ENCODE measurements at places on chromosomes 4 and X.

DNA sequence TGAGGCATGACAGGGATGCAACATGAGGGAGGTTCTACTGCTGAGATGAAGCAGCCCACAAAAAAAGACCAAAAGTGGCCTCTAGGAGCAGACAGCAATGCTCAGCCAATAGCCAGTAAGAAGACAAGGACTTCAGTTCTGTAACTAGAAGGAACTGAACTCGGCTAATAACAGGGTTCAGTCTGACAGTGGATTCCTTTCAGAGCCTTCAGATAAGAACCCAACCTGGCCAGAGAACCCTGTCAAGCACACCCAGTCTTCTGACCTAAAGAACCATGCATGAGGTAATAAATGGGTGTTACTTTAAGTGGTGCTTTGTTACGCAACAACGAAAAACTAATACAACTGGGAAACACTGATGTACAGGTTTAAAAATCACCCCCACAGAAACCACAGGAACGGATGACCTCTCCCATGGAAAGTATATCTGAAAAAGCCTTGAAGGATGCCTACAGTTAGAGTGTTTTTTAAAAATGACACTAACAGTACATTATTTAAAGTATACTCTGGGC is 94.6 kb downstream of the PAPSS1 start:
- no peak for DNase-seq

GRCh38 chr4:4820261-4820660 is 39.2 kb upstream of the MSX1 start:
- no peak for DNase-seq

DNA sequence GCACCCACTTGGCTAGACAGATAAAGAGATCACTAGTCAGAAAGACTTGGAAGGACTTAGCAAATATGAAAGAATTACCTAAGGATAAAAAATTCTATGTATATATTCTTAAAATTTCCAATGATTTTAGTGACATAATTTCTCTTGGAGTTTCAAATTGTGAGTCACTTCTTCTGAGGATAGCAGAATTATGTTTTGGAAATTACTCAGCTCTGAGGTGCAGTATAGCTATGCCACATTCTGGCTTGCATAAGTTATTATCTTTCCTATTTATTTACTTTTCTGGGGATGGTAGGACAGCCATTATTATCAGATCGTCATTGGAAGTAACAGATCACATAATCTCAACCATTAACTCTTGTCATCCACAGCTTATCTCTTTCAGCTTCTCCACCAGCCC is 853.5 kb downstream of the TRIML1 start:
- no peak for DNase-seq

DNA sequence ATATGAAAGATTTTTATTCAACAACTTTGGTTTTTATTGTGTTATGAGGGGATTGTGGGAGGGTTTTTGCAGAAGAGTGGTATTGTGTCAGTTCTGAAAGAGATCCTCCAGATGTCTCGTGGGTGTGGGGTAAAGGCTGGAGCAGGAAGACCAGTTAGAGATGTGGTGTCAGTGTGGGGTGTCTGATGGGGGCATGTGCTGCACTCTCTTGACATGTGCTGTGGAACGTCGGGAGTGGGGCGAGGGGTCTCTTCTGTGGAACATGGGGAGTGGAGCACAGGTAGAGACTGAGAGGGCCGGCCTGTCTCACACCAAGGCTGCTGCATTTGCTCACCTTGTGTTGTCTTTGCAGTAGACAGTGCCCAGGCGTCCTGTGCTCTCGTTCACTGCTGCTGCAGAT is 37.6 kb downstream of the FAM193A start:
- no peak for DNase-seq

DNA sequence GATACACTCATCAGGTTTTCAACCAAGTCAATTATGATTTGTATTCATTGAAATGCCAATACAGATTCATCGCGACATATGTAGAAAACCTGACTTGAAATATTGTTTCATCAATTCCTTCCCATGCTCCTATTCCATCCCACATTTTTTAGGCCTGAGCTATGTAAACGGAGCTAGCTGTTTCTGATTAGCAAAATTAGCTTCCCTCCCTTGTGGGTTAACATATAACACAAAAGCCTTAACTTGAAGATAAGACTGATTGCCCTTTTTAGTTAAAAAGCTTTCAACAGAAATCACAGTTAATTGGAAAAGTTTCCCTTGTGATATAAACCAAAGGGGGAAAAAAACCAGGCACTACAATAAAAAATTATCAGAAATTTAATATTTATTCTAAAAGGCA is 32.8 kb upstream of the DCLK2 start:
- no peak for DNase-seq

DNA sequence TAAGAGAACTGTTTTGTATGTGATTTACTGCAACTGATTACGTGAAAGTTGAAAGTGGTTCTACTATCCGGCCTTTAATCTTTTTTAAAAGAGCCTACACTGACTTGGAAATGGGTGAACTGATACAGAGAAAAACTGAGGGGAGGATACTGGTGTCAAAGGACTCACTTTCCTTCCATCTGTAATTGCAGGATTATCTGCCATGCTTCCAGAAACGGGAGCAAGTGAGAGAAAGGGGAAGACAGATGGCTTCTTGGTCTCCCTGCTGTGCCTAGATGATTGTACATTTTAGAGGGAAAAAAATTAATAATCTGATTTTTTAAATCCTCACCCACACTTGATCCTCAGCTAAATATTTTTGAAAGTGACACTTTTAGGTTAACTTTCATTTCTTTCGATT is 88.3 kb upstream of the GRID2 start:
- DNase-seq, result no peak

DNA sequence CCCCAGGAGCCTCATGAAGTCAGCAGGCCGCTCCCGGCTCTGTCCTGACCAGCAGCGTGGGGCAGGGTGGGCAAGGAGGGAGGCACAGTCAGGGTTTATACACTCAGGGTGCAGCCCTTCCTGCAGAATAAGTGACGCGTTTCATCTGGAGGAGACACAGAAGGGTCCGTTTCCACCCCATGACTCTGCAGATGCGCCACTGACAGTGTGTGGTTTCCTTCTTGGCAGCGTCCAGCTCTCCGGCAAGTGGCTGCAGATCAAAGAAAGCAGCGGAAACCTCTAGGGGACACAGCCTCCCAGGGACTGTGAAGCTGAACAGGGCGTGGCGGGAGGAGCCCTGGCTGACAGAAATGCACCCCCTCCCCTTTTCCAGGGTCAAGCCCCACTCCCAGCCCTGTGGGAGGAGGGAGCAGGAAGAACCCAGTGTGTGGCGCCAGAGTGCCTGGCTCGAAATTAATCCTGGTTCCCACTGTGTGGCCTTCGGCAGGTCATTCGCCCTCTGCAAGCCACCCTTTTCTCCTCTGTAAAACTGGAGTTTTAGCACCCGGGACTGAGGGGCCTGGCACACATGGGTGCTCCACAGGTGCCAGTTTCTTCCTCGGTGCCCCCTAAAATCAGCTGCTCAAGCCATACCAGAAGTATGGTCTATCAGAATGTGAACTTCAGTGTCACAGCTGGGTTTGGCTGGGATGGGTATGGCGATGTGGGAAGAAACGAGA is 17.3 kb upstream of the TBC1D14 start:
- peak; percentile 70 for DNase-seq

DNA sequence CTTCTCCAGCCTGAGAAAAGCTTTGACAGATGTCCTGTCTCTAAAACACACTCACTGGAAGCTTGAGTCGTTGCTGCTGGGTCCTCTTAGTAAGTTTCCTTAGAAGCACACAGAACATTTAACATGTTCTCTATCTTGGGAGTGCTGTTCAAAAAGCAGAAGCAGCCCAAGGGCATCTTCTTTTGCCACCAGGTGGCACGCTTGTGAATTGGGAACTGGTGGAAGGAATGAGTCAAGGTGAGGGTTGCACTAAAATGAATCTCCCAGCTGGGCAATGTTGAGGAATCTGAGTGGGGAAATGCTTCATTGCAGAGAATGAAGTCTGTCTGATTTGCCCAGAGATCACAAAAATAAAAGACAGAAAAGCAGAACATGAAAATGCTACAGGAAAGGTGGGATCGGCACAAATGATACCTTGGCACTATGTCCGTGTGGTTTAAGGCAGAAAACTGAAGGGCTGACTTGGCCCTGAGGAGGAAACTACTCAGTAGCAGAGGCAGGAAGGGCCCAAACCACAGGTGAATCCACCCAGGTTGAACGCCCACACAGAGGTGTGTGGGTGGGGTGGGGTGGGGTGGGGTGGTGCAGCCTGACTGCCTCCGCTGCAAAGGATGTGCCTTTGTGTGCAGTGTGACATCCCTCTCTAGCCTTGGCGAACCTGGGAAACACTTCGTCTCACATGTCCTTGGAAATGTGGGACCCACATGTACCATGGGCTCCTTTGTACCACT is 26.0 kb downstream of the KIT start:
- DNase-seq, result peak; percentile 72

- DNase-seq, result no peak
These were observed 48.3 kb downstream of the ZAR1 start for GRCh38 chr4:48538358-48538757.

- no peak for DNase-seq
These were observed 2.3 kb upstream of the MSL3 start for GRCh38 chrX:11755724-11756123.

DNA sequence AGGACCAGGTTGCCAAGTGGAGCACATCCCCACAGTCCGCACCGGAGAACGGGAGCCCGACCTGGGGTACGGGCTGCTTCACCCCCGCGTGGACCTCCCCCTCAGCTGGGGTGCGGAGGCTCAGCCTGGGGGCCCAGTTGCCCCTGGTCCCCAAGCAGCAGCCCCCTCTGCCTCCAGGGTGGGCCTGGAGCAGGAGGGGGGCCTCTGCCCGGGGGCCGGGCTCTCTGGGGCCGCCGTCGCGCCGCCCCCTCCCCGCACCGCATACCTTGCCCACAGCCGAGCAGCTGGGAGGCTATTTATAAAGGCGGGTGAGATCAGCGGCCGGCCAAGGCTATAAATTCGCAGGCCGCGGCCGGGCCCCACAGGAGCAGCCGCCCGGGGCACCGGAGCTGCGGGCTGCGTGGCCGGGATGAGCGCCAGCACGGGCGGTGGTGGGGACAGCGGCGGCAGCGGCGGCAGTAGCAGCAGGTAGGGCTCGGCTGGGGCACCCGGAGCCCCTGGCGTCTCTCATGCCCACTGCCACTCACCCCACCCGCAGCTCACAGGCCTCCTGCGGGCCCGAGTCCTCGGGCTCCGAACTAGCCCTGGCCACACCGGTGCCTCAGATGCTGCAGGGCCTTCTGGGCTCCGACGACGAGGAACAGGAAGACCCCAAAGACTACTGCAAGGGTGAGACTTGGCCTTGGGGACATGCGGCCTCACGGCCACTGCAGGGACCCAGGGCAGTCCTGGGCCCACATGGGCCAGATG is at the start of gene SRPK3:
Gene SRPK3, plus strand, starts transcription at position 364 of the 750 bp plus-strand sequence. Its CDS starts 46 bp downstream, at position 410.
- no peak for DNase-seq

Data from activated naive CD4-positive, alpha-beta T cell treated with anti-CD3 and anti-CD28 coated beads, Interleukin-2, amount 10 ng/mL, durations not matched to agents 7 days and 5 days (primary cell).